ENCODE measurements at places on chromosomes 3 and 15.
A peak's percentile ranks its signal among the peaks of the same experiment; 100 is the strongest.

DNA sequence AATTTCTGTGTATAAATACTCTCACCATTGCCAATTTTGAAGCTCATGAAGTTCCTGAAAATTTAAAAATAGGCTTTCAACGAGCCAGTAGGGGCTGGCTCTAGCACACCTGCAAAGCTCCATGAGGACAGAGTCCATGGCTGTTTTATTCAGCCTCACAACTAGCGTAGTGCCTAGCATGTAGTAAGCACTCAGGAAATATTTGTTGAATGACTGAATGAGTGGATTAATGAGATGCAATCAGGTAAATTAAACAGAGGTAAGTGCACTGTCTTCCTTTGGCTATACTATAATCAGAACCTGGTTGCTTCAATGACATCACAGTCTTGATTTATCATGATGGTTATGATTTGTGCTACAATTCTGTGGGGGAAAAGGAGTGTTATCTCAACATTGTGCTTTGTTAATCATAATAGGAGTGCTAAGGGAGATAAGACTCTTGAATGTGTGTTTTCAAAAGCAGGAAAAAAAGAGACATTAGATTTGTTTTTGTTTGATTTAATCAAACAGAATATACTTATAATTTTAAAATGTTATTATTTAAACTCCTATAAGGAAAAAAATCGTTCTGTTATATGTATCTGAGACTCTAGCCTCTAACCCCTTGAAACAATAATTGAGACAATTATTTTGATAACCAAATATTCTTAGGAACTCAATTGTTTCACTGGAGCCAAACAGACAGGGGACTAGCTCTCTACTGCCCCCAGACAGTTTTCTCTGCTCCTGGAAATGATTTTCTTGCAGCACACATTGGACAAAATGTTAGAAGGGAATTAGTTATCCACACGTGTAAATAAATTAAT is 171.7 kb upstream of the ATP11B start:
- DNase-seq, result peak; percentile 15

GRCh38 chr15:86555939-86556338 is 476.3 kb downstream of the AGBL1 start:
- no peak for DNase-seq

DNA sequence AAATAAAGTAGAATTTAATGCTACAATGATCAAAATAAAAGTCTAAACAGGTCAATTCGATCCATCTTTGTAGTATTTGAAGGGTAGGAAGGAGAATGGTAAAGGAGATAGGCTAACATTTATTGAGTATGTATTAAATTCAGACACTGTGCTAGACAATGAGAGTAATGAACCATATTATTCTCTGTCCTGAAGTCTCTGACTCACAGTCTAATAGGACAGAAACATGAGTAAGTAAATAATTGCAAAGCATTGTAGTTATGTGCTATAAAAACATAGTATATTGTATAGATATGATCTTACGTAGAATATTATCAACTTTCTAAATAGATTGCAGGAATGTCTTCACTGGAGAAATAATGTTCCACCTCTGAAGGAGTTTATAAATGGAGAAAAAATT is 64.5 kb downstream of the MDFIC2 start:
- DNase-seq, result no peak

DNA sequence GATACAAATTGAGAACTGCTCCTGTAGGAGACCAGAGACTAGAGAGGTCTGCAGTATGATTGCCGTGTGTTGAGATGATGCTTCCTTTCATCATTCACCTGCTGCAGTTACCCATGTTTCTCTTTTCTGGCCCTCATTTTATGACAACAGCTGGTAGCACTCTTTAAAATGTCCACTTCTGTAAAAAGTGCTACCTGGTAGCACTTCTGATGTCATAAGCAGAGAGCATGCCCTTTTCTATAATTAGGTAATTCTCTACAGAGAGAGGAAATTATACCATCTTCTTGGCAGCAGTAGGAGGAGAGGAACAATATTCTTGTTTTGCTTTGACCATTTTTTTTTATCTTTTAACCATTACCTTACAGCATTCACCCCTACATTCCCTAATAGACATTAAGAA is 123.8 kb downstream of the PPM1L start:
- no peak for DNase-seq

- DNase-seq, result no peak
Observed at GRCh38 chr3:120244834-120245225, 40.2 kb downstream of the GPR156 start.

Measured in NCI-H526 (cell line).